ENCODE measurements at places on chromosomes 5 and 9. TPM values are rescaled to one million over a fixed set of nuclear protein-coding genes. Genes with fewer than 3 reads are reported as not detected.

DNA sequence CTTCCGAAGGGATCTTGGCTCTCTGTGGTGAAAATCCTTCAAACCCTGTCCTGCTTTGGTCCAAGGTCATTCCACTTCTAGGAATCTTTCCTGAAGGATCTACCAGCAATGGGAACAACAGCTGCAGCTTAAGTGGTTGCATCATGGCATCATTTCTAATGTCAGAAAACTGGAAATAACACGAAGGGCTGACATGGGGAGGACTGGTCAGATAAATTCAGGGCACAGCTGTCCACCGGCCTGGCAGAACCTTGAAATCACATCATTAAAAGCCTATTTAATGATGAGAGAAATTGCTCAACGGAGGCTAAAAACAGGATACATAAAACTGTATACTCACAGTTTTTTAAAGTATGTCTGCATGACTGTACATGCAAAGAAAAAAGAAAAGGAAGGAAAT, 28.3 kb downstream of the OLFML2A start:
- no peaks in the 10 kb centered on the region for H3K36me3 ChIP-seq
- H3K27me3 ChIP-seq, result no peaks in the 10 kb centered on the region
- DNase-seq, result no peak
- no peak overlapping the region for H3K27ac ChIP-seq
- H3K4me3 ChIP-seq, result no peak overlapping the region

- H3K4me1 ChIP-seq, result no peaks in the 10 kb centered on the region
- no peak overlapping the region for H3K4me3 ChIP-seq
- H3K27ac ChIP-seq, result no peak overlapping the region
Measured at GRCh38 chr5:154214371-154215106, 24.0 kb downstream of the GALNT10 start.

DNA sequence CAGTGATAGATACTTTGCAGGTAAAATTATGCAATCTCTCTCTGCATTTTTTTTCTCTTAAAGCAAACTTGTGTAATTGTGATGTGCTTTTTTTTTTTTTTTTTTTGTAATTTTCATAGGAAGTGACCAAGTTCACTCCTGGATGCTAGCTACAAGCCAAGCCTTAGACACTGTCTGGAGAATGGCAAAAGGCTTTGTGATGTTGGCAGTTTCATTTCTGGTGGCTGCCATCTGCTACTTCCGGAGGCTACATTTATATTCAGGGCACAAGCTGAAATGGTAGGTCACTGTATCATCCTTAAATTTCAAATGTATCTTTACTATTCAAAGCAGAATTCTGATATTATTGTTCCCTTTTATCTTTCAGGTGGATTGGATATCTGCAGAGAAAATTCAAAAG, 19.3 kb downstream of the OTULINL start:
- no peak for DNase-seq
- no peaks in the 10 kb centered on the region for H3K4me1 ChIP-seq
- no peaks in the 10 kb centered on the region for H3K36me3 ChIP-seq
- no peaks in the 10 kb centered on the region for H3K27me3 ChIP-seq
- H3K4me3 ChIP-seq, result no peak overlapping the region

The CMYA5 gene
- 4.1 TPM for total RNA-seq

The S100Z gene
- total RNA-seq, result not detected

The SPAG8 gene
- 1.3 TPM for total RNA-seq

Data from fibroblast of lung (primary cell).